ENCODE measurements at places on chromosomes 3 and 15.

DNA sequence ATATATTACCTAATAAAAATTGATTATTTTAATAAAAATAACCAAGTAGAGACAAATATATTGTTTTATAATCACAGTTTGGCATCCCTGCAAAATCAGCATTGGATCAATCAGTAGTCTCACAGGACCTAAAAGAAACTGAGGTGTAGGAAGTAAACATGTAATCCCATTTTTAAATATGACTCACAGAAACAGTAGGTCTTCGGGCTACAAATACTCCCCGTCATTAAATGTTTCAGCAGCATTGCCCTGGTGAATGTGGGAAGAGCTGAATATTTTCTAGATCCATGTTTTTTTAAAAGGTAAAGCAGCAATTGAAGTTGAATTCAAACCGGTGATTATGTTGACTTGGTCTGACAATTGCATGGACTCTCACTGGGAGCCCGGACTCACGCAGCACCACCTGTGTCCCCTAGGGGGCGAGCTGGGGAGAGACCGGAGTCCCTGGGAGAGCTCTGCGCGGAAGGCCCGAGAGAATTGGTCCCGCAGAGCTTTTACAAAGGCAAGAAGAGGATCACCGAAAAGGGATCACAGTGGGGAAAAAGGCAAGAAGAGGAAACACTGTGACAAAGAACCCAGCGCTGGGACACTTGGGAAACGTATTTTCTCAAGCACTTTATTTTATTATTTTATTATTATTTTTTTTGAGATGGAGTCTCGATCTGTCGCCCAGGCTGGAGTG lies 17.2 kb upstream of the USP3 start:
- DNase-seq, result peak; percentile 69

DNA sequence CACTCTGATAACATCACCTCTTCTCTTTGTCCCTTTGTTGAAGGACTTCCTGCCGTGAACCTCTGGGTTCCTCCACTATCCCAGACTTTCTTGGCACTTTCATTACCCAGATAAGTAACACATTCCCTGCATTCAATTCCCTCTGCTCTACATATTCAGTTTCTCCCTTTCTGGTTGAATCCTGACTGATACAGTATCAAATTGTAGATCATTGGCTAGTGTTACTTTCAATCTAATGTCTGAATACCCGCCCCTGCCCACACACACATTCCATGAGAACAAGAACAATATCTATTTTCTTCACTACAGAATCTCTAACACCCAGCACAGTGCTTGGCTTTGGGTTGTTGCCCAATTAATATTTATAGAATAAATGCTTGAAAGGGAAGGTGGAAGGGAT lies 163.5 kb downstream of the ABHD5 start:
- DNase-seq, result no peak

GRCh38 chr3:58035524-58036255 lies 27.5 kb downstream of the FLNB start:
- DNase-seq, result no peak

GRCh38 chr3:102979191-102979590 lies 544.4 kb downstream of the ZPLD1 start:
- DNase-seq, result no peak

DNA sequence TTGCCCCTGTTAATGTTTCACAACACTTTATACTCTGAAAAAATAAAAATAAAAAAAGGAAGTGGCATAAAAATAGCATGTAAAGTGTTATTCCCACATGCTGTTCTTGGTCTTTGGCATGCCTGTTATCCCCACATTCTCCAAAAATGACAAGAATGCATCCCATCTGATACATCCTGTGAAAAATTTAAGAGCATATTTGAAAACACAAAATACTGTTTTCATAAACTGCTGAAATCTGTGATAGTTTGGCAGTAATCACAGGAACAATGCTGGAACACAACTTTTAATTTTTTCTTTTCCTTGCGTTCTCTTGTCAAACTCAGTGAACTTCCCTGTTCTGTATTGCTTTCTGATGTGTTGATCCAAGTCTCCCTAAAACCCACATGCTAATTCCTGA lies 288.8 kb downstream of the ROBO2 start:
- DNase-seq, result no peak

DNA sequence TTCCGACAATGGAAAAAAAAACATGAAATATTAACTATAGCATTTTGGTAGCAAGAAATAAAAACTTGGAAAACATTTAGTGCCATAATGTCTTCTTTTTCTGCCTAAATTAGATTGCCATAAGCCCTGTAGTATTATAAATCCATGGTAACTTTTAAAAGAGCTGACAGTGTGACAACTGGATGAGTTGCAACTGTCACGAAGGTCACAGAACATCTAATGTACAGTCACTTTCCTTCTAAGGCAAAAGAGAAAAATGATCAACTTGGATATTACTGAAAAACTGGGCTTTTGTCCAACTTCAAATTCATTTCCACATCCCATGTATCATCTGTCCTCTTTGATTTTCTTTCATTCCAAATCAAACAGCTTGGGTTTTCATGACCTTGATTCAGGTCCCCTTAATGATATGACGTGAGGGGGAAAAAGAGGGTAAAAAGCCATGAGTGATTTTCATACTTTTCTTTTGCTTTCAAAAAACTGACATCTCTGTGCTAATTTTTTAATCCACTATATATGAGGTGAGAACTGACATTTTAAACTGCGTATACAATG lies 602 bp downstream of the CPB1 start:
- DNase-seq, result no peak

DNA sequence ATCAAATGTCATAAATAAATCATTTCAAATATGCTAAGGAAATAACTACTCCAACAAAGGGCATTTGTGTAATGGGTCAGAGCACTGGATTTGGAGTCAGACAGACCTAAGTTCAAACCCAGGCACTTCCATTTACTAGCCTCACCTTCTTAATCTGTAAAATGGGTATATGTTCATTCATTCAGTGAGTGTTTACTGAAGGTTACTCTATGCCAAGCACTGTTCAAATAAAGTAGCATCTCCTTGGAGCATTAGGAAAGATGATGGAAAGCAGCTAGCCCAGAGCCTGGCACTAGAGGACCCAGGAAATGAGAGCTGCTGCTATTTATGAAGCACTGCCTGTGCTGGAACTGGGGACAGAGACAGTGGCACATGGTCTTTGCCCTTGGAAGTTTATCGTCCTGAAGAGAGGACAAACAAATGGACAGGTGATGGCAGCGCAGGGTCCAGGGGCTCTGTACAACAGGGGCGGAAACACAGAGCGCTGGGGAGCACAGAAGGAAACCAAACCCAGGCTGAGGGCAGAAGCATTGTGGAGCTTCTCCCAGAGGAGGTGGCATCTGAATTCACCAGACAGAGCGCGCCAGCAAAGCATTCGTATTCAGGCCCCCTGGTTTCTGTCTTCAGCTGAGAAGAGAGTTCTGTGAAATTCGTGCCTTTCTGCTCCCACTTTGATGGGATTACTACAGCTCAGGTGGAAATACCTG lies 19.0 kb downstream of the TM4SF4 start:
- no peak for DNase-seq

DNA sequence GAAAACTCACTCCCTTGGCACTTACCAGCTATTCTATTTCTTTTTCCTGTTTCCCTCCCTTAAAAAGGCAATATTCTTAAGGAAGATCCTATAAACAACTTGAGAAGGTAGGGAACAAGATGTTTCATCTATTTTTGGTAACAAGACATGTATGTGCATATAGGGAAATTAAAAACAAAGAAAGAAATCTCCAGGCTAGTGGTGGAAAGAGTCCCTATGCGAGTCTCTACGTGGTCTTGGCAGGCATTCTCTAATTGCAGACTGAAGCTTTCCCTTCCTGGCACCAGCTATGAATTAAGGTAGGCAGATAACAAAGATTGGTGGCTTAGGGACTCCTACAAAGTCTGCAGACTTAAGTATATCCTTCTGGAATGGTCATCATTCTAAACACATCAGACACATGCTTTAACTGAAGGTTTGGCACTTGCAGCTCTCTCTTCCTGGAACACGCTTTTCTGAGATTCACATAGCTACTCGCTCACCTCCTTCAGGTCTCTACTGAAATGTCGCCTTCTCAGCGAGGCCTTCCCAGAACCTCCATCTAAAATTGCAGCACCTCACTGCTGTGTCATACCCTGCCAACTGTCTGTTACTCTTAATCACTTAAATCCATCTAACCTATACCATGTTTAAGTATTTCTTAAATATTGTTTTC lies 336.0 kb downstream of the VGLL3 start:
- no peak for DNase-seq

- DNase-seq, result no peak
Observed at GRCh38 chr3:1699361-1699920, 399.2 kb upstream of the CNTN4 start.

GRCh38 chr3:184168363-184169120 lies 6.1 kb upstream of the AP2M1 start:
- no peak for DNase-seq

- no peak for DNase-seq
Observed at GRCh38 chr3:5013021-5013906, 34.0 kb downstream of the BHLHE40 start.

- no peak for DNase-seq
Observed at GRCh38 chr3:173730391-173730790, 332.8 kb downstream of the NLGN1 start.

DNA sequence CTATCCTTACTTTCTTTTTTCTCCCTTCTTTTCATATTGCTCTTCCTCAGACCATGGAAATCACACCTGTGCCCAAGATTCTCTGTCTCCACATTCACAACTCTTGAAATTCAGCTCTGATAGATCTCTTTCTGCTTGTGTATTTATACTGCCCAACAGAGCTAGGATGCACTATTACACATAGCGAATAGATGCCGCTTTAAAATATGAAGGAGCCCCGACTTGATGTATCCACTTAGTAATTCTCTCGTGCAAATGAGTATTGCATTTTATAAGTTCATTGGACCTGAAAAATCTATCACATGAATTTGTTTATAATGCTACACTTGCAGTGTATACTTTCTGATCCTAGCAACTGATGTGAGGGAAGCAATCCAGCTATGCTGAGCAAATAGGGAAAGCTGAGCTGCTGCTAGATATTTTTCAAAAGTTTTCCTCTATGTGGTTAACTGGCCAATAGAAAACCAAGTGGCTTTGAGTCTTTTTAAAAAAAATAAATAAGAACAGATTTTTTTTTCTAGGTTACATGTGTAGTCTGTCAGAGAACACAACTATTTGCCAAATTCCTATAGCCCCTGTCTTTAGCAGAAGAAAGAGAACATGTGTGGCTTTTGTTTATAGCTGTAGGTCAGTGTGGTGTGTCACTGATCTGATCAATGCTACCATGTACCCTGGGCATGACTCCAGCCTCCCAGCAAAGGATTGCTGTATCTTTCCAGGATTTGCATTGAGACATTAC lies 64.3 kb upstream of the LEKR1 start:
- DNase-seq, result no peak

DNA sequence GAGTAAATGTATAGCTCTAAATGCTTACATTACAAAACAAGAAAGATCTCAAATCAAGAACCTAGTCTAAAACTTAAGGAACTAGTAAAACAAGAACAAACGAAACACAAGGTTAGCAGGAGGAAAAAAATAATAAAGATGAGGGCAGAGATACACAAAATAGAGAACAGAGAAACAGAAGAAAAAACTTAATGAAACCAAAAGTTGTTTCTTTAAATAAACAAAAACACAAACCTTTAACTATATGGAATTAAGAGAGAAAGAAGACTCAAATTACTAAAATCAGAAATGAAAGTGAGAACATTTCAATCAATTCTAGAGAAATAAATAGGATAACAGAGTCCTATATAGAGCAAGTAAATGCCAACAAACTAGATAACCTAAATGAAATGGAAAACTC lies 59.6 kb downstream of the DLG1 start:
- no peak for DNase-seq

DNA sequence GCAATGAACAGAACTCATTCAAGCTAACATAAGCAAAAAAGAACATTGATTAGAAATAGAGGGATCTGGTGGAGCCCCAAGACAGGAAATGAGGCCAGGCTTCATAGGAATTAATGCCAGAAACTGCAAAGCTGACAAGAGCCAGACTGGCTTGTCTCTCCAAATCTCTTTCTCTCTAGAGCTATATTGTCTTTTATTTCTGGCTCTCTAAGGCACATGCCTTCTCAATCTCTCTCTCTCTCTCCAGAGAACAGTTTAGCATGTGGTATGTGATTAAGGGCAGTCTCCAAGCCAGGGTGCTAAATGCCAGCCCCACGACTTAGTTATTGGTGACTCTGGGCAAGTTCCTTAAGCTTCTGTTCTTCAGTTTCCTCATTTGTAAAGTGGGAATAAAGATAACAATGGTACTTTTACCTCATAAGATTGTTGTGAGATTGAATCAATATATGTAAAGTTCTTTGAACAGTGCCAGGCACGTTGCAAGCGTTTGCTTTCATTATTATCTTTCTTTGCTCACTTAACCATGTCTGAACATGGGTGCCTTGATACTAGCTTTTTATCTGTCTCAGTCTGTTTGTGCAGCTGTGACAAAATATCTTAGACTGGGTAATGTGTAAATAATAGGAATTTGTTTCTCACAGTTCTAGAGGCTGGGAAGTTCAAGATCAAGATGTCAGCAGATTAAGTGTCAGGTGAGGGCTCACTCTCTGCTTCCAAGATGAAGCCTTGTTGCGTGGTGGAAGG lies 123.2 kb downstream of the BDH1 start:
- DNase-seq, result no peak

- no peak for DNase-seq
Observed at GRCh38 chr3:106830334-106830733, 546.9 kb upstream of the CCDC54 start.

DNA sequence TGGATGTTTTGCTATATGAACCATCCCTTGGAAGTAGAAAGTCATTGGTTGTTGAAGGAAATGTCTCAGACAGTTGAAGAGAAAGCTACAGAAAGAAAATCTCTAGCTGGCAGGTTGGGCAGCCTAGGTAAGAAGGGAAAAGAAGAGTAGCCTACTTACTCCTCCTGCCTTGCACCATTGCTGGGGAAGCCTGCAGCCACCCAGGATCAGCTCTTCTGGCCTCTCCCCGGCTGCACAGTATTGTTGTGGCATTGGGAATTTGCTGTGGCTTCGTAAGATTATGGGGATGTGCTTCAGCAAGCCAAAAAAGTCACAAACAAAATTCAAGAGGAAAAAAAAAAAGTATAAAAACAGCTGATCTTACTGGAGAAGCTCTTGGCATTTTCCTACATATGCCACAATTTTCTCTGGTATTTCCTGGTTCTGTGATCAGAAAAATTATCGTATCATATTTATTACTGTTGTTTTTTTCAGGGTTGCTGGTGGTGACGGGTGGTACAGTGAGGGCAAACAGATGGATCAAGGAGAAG lies 154.2 kb downstream of the TIGIT start:
- DNase-seq, result no peak

GRCh38 chr3:115999001-115999585 lies 375.8 kb downstream of the GAP43 start:
- DNase-seq, result no peak

- no peak for DNase-seq
Observed at GRCh38 chr3:123157598-123158287, 44.0 kb upstream of the SEC22A start.

Data from stimulated activated naive CD4-positive, alpha-beta T cell (primary cell).